ENCODE measurements at places on chromosomes 1 and 21. TPM values are rescaled to one million over a fixed set of nuclear protein-coding genes. Genes with fewer than 3 reads are reported as not detected.

- DNase-seq: peak; percentile 71
These were observed 1.1 kb upstream of the TMEM167B start for GRCh38 chr1:109089242-109090015.

- no peak for DNase-seq
These were observed 12.9 kb upstream of the GJA5 start for GRCh38 chr1:147773215-147773715.

GRCh38 chr1:85943526-85943925 lies 213.0 kb downstream of the COL24A1 start:
- no peak for DNase-seq

RGS13 gene
- not detected for total RNA-seq

GRCh38 chr1:63041660-63042059 lies 257.7 kb downstream of the ATG4C start:
- no peak for DNase-seq

GRCh38 chr1:226793620-226794276 lies 54.7 kb upstream of the ITPKB start:
- no peak for DNase-seq

- DNase-seq: peak; percentile 11
These were observed 328 bp downstream of the MYCL start for GRCh38 chr1:39901464-39901713.

FAM76A gene
- 8.6 TPM for total RNA-seq

ARMH1 gene
- 0.28 TPM for total RNA-seq

DNA sequence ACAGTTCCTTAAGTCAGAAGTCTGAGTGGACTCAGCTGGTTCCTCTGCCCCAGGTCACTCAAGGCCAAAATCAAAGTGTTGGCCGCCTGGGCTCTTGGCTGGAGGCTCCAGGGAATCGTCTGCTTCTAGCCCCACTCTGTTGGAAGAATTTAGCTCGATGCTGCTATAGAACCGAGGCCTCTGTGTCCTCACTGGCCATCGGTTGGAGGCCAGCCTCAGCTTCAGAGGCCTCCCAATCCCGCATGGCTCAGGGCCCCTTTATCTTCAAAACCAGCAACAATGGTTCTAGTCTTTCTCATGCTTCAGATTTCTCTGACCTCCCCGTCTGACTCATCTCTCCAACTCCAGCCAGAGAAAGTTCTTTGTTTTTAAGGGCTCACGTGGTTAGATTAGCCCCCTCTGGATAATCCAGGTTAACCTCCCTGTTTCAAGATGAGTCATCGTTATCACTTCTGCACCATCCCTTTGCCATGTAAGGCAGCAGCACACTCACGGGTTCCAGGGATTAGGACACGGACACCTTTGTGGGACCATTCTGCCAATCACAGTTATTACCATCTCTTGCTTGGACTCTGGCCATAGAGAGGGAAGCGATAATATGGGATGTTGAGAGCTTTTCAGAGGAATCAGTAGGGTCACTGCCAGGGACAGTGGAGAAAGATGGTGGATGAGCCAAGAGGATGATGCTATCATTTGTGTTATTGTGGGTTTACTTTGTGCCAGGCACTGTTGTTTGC lies 13.6 kb downstream of the FHAD1 start:
- peak; percentile 61 for DNase-seq

Data from IMR-90 (cell line).